Spleen (tissue), 13 donors: ENCODE measurements at places on chromosomes 7 and 10. TPM values are rescaled to one million over a fixed set of nuclear protein-coding genes. Genes with fewer than 3 reads are reported as not detected.

Gene RALA
- total RNA-seq, result 20.0 TPM

Gene ABCB1
- total RNA-seq, result 13.3 TPM

Gene GRID1
- total RNA-seq, result 0.22 TPM

Gene SPDYE9
- not detected for total RNA-seq

Gene FOXP2
- 3.9 TPM for total RNA-seq

Gene DNAAF5
- total RNA-seq, result 21.8 TPM

Gene DBF4
- total RNA-seq, result 18.2 TPM

Gene LIPJ
- 0.19 TPM for total RNA-seq

Gene PLEKHS1
- total RNA-seq, result not detected

Gene MYOZ1
- total RNA-seq, result not detected

Gene TSPAN15
- 50.0 TPM for total RNA-seq
